ENCODE measurements at places on chromosomes 11 and 22.

GRCh38 chr11:69744435-69744834 lies 30.7 kb downstream of the FGF4 start:
- no peak for DNase-seq

GRCh38 chr11:62437616-62438015 lies 18.8 kb downstream of the SCGB1A1 start:
- DNase-seq = no peak

DNA sequence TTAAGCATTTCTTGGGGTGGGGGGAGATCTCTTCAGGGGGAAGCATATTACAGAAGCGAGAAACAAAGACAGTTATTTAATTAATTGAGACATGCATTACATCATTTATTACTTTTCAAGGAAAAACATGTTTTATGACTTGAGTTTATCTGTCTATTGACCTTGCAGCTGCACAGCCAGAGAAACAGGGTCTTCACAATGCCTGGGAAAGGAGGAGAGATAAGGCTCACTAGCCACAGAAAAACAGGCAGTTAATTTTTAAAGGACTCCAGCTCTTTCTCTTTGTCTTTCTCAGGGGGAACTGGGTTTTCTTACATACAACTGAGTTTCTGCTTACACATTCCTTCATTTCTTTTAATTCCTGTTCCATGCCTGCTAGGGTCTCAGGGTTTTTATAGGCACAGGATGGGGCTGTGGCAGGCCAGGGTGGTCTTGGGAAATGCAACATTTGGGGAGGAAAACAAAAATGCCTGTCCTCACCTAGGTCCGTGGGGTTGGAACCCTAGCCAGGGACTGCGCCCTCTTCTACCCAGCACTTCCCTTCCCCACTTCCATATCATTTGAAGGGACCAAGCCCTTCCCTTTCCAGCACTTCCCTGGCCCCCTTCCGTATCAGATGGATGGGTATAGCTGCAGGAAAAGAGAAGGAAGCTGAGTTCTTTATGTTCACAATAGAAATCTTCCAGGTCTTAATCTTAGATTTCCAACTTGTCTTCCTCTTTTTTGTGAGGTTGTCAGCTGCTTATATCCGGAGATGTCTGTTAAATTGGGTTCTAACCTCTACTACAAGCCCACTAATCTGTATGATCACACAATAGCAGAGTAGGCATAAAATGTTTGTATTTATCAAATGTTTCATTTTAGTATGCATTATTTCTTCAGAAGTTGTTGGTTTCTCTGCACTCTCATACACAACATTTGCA lies 38.3 kb downstream of the BIRC2 start:
- DNase-seq = no peak

DNA sequence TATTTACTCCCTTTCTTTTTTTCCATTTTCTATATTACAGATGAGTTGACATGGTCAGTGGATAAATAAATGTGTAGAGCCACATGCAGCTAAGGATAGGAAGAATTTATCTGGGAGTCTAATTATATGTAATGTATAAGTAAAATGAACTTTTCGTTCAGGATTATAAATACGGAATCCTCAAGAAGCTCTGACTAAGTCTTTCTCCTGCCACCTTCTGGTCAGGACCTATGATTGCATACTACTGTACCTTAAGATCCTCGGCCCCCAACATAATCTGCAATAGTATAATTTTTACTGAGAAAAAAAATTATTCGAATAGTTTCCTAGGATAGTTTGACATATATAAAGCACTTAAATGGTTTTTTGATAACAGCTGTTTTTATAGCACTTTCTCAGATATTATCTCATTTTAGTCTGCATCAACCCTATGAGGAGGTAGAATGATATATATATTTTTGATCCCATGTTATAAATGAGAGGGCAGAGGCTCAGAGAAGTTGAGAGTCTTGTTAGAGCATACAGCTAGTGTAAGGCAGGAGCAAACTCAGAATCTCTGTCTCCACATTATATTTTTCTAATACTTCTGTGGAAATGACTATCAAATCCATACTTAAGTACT lies 36.1 kb downstream of the CCDC90B start:
- DNase-seq = no peak

DNA sequence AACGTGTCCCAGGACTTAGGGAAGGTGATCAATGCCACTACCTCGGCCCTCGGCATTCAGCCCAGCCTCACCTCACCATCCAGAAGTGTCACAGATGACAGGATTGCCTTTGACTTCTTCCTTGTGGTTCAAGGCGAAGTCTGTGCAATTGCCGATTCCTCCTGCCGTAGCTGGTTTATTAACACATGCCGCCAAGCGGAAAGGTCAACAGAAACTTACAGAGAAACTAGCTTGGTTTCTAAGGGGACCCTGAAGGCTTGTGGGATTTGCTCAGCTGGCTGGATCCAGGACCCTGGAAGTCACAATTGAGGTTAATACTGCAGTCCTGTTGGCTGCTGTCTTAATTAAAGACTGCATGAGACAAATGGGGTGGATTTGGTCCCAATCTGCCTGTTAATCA lies 65.6 kb downstream of the SHANK2 start:
- DNase-seq = no peak

- DNase-seq = peak; percentile 91
Observed at GRCh38 chr11:77095551-77096490, 6.8 kb upstream of the OMP start.

- DNase-seq = no peak
Observed at GRCh38 chr11:68689737-68690625, 5.6 kb downstream of the GAL start.

DNA sequence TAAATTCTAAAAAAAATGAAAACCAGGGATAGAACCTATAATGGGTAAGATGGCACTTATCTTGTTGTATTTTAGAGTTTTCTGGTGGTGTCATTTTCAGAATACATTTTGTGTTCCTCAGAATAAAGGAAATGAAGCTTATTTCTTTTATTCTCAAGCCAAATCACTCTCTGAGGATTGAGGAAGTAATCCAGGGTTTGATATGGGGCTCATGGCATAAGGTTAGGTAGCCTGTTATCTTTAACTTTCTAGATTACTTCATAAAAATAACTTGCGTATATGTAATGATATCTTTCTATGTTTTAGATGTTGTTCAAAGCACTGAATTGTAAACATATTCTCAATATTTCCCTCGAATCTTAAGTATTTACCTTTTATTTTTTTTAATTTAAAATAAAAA lies 33.5 kb downstream of the PDE3B start:
- no peak for DNase-seq

- no peak for DNase-seq
Observed at GRCh38 chr11:19163617-19164016, 38.2 kb downstream of the CSRP3 start.

DNA sequence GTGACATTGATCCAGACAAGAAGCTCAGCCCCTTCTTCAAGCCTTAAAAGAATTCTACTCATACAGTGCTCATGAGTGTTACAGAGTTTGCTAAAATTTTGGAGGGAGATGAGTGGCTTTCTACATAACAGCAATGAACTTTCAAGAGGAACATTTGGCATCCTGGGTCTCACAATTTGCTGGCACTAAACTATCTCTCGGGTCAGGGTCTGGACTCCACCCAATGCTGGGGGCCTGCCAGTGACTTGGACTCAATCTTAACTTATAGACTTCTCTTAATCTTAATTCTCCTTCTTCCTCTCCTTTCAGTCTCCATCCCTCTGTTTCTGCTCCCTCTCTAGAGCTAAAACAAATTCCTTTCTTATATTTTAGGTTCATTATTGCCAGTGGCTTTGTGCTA lies 317.9 kb downstream of the TMEM135 start:
- no peak for DNase-seq

DNA sequence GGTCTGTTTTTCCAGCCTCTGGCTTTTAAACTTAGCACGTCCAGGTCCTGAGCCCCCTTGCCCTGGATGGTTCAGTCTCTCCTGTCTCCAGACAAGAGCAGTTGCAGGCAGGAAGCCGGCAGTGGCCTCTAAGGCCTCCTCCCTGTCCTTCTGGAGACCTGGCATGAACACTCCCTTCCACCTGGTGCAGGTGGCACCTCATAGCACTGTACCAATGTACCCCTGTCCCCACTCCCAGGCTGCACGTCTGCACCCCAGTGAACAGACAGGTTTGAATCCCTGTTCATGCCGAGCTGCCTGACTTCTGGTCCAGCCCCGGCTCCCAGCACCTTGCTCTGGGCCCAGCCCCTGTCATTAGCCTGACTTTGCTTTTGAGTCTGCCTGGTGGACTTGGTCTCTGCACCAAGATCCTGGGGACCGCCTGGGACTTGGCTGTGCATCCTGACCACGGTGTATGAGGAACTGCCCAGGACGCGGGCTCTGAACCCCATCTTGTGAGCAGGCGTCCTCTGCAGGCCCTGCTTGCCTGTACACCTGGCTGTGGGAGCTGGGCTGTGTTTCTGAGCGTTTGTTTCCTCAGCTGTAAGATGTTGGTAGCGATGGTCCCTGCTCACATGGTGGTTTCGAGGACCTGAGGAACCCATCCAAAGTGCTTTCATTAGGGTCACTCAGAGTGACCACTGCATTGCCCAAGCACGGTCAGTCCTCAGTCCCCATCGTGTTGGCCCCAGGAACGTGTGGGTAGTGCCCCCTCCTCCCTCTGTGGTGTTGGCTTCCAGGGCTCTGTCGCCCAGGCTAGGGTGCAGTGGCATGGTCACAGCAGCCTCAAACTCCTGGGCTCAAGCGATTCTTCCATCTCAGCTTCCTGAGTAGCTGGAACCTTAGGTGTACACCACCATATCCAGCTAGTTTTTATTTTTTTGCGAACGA lies 75.0 kb upstream of the SHANK2 start:
- DNase-seq = no peak

GRCh38 chr22:26287382-26288225 lies 118.3 kb downstream of the SEZ6L start:
- DNase-seq = no peak

DNA sequence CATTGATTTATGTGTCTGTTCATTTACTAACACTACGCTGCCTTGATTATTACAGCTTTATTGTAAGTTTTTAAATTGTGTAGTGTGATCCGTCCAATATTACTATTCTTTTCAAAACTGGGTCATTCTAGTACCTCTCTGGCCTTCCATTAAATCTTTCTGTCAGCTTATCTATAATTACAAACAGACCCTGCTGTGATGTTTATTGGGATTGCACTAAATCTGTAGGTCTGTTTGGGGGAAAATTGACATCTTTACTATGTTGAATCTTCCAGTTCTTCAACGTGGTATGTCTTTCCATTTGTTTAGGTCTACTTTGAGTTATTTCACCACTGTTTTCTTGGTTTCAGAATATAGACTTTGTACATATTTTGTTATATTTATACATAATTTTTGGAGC lies 15.6 kb downstream of the CABIN1 start:
- no peak for DNase-seq

DNA sequence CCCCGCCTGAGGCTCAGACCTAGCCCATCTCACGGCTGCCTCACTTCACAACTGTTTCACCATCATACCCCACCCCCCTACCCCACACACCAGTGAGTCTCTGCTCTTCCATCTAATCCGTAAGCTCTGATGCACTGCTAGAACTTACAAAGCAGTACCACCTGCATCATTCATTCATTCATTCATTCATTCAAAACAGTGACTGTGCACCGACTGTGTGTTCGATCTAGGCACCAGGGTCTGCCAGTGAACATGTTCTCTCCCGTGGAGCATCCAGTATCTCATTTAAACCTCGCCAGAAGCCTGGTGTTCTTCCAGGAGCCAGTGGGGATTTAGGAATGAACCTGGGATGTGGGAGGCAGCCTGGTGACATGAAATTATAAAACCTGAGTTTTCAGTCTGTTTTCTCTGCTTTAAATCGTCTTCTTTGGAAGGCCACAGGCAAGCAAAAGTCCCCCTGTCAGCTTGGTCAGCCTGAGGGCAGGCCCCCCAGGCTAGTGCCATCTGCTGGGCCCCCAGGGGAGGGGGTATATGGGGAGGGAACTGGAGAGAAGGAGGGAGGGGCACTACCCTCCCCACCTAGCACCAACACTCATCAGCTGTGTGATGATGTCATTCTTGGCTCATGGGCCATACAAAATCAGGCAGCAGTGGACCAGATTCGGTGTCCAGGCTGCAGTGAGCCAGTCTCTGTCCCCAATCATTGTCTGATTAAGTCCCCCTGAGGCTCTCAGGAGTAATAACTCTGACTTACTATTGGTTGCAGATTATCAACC lies 18.4 kb downstream of the TMPRSS6 start:
- no peak for DNase-seq

- no peak for DNase-seq
Observed at GRCh38 chr11:101453682-101454081, 130.1 kb downstream of the TRPC6 start.

DNA sequence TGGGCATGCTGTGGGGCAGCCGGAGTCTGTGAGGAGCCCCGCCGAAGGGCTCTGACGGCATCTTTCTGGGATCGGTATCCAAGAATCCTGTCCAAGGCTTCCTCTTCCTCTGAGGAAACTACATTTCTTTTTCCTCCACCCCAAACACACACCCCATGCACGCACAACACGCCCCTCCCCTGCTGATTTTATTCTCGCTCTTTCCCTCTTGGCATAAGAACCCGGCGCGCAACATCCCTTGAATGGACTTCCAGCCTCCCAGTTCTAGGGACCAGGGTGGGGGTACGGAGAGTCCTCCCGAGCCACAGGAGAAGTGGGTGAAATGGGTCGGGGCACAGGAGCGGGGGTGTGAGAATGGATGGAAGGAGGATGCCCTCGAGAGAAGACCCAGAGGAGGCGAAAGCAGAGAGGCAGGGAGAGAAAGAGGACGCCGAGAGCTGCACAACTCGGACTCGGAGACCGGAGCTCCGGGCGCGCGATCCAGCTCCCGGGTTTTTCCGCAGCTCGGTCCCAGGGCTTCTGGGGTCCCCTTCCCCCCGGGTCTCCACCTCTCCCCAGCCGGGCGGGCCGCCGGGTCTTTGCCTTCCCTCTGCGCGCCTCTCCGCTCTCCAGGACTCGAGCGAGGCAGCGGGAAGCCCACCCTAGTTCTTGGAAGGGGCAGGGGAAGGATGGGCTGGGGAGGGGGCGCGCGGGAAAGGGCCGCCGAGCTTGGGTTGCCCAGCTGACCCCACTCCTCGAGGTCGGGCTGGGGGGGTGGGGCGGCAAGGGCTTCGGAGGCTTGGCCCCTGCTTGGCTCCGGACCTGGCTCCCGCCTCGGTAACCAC lies 1.5 kb upstream of the LARGE1 start:
- peak; percentile 72 for DNase-seq

- DNase-seq = no peak
Observed at GRCh38 chr11:112656772-112657428, 304.3 kb upstream of the NCAM1 start.

DNA sequence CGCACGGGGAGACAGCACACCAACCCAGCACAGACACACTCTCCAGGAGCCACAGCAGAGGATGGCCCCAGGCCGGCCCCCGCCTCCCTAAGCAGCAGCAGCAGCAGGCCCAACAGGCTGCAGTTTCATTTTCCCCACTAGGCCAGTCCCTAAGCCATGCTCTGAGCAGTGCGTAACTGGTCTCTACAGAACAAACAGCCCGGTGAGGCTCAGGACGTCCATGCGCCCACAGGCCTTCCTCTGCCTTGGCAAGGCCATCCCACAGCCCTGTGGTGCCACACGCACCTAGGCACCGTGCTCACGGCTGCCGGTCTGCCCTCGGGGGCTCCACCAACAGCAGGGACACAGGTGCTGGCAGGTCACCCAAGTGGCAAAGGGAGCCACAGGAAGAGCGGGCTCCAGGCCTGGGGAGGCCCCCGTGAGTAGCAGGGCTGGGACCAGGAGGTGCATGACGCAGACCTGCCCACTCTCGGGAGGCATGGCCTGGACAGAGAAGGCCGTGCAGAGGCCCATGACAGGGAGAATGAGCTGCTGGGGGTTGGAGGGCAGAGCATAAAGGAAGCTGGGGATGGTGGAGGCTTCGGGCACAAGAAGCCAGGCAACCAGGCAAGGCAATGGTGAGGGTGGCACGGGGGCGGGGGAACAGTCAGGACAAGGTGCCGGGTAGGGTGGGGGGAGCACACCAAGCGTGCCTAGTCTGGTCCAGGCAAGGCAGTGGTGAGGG lies 1.4 kb upstream of the MOB2 start:
- DNase-seq = no peak

- DNase-seq = no peak
Observed at GRCh38 chr11:62804310-62805075, 747 bp downstream of the NXF1 start.

Measured in colonic mucosa (tissue), 4 donors.